Activated T-cell treated with anti-CD3 and anti-CD28 coated beads for 1 hour (primary cell): ENCODE measurements at places on chromosomes 4 and X.

DNA sequence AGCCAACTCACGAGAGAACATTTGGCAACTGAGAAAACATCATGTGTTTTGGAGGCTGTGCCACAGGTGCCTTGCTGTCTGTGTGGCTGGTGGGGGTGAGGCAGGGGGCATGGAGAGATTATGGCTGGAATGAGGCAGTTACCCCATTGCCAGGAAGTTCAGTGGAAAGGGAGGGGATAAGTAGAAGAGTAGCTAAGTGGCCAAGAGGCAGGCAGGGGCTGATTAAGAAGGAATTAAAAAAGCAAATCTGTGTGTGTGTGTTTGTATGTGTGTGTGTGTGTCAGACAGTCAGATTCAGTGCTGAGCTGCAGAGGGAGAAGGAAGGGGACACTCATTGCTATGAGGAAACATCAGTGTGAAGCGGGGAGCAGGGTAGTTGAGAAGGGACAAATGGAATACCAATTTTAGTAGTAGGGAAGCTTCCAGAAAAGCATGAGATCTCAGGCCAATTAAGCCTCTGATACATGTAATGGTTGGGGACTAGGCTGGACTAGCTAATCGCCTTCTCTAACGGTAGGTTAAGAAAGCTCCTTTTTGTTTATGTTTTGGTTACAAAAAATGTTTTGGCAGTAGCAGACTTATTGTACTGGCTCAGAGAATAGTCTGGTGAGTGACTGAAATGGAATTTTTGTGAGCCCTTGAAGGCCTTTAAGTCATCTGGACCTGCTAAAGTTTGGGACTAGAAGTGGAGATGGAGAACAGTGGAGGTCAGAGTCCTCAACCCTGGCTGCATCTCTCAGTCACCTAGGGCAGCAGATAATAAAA, 18.5 kb downstream of the TMEM164 start:
- DNase-seq: no peak

GRCh38 chr4:16123356-16124084, 39.7 kb upstream of the PROM1 start:
- no peak for DNase-seq

DNA sequence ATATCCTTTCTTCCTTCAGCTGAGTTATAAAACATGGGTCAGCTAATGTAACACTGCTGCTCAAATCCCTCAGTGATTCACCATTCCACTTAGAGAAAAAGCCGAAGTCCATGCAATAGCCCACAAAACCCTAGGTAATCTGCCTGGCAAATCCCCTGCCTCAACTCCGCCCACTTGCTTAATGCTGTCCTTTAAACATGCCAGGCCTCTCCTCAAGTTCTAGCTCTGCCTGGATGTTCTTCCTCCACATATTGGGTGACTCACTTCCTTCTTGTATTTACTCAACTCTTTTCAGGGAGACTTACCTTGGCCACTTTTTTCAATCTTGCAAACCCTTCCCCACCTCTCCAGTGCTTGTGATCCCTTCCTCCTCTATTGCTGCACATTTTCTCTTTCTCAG, 89.8 kb downstream of the EMCN start:
- no peak for DNase-seq

DNA sequence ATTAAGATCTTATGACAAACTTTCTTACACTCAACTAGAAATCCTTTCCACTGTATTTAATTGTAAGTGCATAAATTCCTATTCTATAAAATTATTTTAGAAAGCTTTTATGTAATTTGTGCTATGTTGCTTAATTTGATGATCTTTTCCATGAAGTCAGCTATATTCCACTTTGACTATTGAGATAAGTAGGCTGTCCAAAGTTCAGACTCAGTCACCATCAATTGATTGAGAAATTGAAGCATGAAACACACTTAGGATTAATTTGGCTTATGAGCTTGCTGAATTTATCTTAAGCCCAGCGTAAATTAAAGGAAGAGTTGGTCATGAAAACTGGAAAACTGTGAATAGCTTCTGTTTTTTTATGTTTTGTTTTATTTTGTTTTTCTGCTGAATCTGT, 18.7 kb upstream of the UGT2B10 start:
- DNase-seq: no peak

DNA sequence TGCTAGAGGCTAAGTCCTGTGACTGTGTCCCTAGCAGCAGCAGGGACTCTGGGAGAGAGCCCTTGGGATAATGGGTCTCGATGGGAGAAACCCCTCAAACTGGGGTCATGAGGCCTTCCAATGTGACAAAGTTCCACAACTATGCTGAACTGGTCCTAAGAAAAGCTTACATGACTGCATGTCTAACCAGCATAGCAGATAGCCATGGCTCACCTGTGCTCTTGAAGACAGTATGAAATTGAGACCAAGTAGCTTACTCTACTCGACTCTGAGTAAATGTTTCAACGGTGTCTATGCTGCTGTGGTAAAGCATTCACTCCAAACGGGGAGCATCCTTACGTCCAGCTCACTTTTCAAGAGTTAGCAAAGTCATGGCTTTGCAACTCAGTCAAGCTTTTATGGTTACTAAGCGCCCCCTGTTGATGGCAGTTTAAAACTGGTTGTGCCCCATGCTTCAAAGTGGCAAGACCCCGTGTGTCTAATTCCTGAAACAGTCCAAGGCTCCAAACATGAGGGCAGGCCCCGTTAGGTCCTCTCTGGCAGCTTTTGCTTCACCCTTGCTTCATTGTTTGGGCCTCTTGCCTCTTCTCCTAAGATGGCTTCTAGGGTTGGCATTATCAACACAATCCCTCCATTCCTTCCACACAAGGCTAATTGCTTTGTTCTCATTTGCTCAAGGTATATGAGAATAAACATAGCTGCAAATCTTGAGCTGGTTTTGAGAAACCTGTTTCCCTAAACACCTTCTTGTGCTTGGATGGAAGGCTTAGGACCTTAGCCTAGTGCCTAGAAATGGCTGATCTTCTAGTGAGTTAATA, 46.6 kb downstream of the CCNG2 start:
- peak; percentile 50 for DNase-seq

GRCh38 chr4:146063143-146063542, 112.4 kb upstream of the LSM6 start:
- no peak for DNase-seq

DNA sequence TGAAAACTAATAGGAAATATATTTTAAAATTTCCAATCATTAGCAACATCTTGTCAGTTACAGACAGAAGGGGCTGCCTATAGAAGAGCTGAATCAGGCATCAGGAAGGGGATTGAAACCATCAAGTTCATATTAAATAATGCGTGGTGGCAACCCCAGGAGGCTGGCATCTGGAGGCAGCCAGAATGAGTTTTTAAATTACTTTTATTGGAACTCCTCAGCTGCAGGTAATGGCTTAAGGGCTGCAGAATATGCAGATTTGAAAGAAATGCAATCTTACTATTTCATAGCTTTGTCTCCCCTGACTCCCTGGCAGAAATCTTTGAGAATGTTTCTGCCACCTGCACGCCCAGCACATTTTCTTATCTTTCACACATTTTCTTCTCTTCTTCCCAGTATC, 711.6 kb downstream of the PCDH19 start:
- no peak for DNase-seq

DNA sequence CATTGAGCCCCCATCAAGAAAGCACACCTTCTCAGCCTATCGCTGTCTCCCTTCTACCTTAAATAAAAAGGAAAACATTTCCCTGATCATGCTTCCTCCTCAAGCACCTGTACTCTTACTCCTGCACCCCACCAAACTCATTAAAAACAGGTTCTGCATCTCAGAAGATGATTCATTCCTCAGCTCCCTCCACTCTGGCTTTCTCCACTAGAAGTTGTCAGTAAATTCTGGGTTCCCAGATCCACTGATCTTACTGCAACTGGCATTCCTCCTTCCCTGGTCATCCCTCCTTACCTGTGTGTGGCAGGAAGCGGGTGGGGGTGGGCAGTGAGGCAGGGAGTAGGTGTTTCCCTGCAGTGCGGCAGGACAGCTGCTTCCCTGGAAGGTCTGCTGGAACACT, 108.8 kb downstream of the GPR143 start:
- DNase-seq: no peak

GRCh38 chr4:169179609-169180521, 90.9 kb downstream of the SH3RF1 start:
- no peak for DNase-seq

DNA sequence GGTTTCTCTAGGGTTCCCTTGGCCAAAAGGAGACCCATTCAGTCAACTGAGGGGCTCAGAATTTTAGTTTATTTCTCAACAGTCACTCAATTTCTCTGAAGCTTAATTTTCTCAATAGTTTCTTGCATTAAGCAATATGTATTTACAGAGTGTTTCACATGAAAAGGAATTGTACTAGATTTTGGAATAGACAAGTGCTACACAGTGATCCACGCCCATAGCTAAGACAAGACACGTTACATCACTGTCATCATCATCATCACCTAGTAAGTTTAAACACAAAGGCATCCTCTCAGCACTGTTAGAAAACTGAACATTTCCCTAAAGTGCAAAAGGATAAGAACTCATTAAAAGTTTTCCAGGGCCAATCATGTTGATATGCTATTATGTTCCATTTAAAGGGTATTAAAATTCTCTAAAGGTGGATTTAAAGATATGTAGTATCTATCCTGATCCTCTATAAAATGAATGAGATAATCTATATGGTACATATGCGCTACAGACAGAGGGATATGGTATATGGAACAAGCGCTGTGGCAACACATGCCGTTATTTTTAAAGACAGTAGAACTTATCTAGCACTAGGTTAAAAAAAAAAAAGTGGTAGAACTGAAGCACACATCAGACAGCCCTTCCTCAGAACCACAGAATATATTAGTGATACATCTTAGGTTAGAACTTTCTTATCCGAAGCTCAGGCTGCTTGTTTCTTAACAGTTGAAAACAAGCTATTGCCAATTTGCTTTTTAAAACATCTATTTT, 12.1 kb downstream of the PPA2 start:
- no peak for DNase-seq

- no peak for DNase-seq
Measured at GRCh38 chrX:134864431-134864830, 126.4 kb upstream of the SMIM10 start.
